Right ventricle myocardium superior (tissue), 1 donor: ENCODE measurements at places on chromosomes 6 and 20.

GRCh38 chr6:56582236-56582635, 60.5 kb downstream of the DST start:
- no peak for DNase-seq

GRCh38 chr6:17202526-17202925, 78.6 kb upstream of the RBM24 start:
- no peak for DNase-seq

- no peak for DNase-seq
These were observed 295.8 kb downstream of the TBC1D7 start for GRCh38 chr6:13032566-13032965.

DNA sequence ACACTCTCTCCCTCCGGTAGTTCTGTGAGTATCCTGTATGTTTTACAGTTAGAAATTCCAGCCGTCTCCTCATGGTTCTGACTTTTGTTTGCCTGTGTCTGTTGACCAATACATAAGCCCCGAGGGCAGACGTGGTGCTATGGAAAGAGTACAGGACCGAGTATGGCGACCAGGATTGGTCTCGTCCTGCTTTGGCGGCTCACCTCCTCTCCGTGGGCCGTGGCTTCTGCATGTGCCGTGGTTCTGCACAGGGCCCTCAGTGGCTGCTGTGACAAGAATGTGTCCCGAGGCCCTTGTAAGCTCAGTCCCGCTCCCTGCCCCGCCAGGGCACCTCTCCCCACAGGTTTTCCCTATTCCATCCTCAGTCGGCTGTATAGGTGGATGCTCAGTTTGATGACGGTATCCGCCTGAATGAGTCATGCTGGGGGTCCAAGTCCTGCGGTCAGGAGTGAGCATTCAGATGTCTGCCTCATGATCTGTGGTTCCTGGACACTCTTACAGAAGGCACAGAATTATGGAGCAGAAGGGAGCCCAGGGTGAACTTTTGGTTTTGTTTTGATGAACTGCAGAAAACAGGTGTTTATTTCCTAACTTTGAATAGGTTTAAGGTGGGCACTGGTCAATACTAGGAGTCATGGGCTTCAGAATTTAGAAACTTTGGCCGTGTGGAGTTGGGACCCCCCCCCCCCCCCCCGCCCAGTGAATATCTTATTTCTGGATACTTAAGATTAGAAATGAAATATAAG, 1.2 kb downstream of the ARFGAP1 start:
- DNase-seq, result no peak
